ENCODE measurements at places on chromosomes 1 and 21.

- no peak for DNase-seq
Measured at GRCh38 chr1:172622541-172622940, 36.4 kb upstream of the FASLG start.

DNA sequence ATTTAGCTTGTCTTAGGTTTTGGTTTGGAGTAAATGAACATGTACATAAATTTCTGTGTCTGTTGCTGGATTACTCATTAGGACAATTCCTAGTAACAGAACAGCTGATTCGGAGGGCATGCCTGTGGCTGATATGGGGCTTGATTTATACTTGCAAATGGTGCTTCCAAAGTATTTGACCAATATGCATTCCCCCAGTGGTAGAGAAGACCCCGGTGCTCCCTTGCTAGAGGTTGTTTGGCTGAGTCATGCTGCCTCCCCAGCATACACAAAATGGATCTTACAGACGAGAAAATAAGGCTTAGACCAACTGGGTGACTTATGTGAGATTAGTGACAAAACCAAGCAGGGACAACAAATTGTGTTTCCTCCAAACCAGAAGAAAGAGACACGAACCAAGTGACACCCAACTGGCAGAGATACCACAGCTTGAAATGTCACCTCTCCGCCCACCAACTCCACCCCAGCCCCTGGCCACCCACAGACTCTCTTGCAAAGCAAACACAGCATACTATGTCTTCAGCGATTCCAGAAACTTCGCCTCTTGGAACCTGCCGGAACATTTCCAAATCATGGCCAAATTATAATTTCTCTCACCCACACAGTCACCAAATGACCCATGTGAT lies 75.9 kb upstream of the ETS2 start:
- DNase-seq: no peak

DNA sequence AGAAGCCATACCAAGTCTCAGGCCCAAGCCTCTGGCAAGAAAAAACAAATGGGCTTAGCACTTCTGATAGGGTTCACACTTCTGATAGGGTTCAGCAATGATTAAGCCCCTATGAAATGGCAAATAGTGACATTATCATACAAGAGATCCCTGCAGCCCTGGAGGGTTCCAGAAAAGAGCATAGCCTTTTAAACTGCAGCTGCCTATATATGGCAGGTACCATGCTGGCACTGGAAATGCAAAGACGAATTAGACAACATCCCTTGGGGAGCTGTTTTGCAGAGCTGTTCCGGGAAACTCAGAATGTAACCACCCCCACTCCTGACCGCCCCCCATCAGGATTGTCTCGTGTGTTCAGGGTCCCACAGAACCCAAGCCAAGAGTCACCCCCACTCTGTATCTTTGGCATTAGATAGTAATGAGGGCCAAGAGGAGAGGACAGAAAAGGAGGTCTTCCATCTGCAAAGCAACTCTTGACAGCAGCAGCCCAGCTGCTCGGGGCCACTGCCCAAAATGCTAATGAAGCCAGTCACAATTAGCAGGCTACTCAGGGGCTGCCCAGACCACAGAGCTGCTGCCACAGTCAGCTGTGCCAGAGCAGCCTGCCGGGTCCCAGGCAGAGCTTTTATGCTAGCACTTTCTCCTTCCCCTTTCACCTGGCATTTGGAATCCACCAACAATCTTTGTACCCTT lies 50.9 kb downstream of the ITPKB start:
- DNase-seq: no peak

- DNase-seq: no peak
Measured at GRCh38 chr1:21229246-21230000, 52.7 kb upstream of the EIF4G3 start.

GRCh38 chr1:77350012-77350770 lies 68.4 kb downstream of the AK5 start:
- DNase-seq: no peak

- no peak for DNase-seq
Measured at GRCh38 chr1:246722720-246723119, 1.5 kb upstream of the SCCPDH start.

DNA sequence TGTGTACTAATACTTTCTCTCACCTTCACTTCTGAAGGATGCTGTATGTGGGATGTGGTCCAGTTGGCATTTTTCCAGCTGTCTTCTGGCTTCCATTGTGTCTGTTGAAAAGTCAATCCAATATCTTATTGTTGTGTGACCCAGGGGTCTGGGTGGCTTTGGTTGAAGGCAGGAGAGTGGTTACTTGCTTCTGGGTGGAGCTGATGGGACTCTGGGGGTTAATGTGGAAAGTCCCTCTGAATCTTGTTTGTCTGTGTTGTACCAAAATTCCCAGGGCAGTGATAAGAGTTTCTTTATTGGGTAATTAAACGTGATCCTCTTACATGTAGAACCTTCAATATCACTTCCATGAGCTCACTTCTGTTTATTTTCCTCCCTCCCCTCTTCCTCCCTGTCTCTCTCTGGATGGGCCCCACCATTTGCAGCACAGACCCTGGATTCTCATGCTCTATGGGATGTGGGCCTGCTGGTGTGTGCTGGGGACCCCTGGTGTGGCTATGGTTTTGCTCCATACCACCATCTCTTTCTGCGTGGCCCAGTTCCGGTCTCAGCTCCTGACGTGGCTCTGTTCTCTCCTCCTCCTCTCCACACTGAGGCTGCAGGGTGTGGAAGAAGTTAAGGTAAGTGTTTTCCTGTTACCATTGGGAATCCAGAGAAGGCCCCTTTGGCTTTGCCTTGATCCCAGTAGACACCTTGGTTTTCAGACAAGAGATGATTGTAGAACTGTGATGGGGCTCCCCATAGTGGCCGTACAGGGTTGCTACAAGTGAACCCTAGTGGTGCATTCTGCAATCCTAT lies 71.5 kb downstream of the HHAT start:
- DNase-seq: peak; percentile 27

- DNase-seq: no peak
Measured at GRCh38 chr1:36884029-36884701, 150.2 kb downstream of the GRIK3 start.

DNA sequence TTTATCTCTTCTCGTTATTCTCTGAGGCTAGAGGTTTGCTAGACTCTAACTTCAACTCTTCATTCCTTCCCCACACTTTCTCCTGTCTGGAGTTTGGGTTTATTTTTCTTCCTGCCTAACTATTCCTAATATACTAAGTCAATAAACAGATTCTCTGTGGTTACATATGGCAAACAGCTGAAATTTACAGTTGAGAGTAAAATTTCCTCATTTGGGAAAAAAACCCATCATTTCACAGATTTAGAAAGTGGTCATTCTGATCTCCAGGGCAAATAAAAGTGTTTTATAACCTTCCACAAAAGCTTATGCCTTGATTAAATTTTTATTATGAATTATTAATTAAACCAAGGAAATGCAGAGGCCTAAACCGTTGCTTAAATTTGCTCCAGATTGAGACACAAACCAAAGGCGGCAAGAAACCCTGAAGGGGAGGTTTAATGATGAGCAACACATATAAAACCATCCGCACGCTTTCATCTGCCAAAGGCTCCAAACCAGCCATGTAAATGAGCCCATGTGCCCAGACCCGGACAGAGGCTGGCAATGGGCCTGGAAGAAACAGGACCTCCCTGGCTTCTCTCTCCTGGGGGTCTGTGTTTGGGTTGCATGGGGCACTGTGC lies 201.7 kb upstream of the LMO4 start:
- DNase-seq: no peak

DNA sequence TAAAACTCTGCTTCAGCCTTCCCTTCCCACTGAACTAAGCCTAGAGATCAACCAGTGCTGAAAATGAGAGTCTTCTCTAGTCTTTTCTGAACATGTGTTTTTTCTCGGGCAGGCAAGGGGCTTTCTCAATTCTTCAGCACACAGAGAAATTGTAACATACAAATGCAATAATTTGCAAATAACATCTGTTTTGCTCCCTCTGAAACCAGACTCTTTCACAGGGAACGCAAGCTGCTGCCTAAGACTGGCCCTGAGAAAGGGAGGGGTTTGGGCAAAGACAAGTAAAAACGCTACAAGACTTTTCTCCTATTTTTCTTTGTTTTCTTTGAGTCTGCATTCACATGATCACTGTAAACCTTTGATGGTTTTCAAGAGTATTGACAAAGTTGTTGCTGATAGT lies 39.6 kb upstream of the VN1R5 start:
- DNase-seq: no peak

- DNase-seq: peak; percentile 7
Measured at GRCh38 chr1:91997607-91998195, 32.1 kb upstream of the EPHX4 start.

- no peak for DNase-seq
Measured at GRCh38 chr21:37450445-37450941, 83.9 kb downstream of the DYRK1A start.

- DNase-seq: no peak
Measured at GRCh38 chr1:192158181-192158580, at the start of gene RGS18. Gene RGS18, plus strand, starts transcription at chr1:192158462. Its CDS starts 176 bp downstream, at chr1:192158638.

- DNase-seq: no peak
Measured at GRCh38 chr1:24126018-24126671, 14.2 kb upstream of the MYOM3 start.

GRCh38 chr1:169610108-169610507 lies 19.8 kb downstream of the SELP start:
- DNase-seq: no peak

GRCh38 chr1:21663248-21663950 lies 5.8 kb downstream of the RAP1GAP start:
- DNase-seq: no peak

- no peak for DNase-seq
Measured at GRCh38 chr1:38131024-38131585, 84.5 kb upstream of the POU3F1 start.

GRCh38 chr1:20112279-20113000 lies 6.9 kb downstream of the PLA2G2D start:
- DNase-seq: no peak

DNA sequence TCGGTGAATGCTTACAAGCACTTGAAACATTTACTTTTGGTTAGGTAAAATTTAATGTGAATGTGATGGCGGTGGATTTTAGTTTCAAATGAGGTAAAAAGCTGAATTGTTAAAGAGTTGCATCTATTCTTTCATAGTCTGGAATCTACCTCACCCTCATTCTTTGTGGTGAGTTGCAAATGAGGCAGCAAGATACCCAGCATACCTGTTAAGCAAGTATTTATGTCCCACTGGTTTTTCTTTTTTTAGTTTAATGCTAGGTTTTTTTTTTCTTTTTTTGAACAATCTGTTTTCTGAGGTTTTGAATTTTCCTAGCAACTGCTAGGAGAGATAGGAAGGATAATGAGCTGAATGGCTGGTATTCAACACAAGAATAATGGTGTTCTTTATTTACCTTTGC lies 127.9 kb upstream of the CACYBP start:
- no peak for DNase-seq

GRCh38 chr21:16117851-16118590 lies 388.2 kb downstream of the USP25 start:
- DNase-seq: no peak

DNA sequence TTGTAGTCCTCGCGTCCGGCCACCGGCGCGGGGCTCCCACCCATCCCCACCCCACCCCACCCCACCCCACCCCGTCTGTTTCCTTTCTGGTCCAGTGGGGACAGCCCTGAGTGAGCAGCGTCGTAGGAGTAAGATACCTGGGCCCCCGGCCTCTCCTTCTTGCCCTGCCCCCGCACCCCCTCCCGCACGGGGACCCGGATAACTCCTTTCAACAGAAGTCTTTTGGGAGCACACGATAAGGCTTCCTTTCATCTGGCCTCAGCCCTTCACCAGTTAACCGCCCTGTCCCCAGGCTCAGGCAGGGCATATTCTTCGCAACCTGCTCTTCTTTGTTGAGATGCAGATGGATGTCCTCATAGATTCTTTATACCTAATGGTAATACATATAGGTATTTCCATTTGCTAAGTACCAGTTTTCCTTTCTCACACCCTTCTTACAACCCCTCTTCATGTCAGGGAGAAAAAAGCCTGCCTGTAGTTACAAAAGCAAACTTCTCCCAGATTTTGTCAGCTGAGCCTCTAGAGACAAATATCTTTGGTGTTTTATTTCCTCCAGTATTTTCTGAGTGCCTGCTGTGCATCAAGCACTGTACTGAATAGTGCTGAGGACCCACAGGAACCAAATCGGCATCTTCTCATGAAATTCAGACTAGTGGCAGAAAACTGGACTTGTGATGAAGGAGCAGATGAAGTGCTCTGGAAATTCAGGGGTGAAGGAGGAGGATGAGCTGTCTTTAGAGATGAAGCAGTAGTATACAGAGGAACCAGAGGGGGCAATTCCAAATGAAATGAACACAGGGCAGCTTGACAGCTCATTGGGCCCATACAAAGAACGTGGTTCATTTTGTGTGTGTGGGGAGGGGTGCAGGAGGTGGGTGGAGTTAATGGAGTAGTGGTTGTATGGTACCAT lies 33.6 kb downstream of the SLC2A1 start:
- DNase-seq: no peak

- no peak for DNase-seq
Measured at GRCh38 chr1:6029351-6029750, 16.3 kb upstream of the KCNAB2 start.

- DNase-seq: no peak
Measured at GRCh38 chr1:242239398-242239797, 240.5 kb upstream of the MAP1LC3C start.

- no peak for DNase-seq
Measured at GRCh38 chr1:229309074-229309473, 33.8 kb downstream of the CCSAP start.

DNA sequence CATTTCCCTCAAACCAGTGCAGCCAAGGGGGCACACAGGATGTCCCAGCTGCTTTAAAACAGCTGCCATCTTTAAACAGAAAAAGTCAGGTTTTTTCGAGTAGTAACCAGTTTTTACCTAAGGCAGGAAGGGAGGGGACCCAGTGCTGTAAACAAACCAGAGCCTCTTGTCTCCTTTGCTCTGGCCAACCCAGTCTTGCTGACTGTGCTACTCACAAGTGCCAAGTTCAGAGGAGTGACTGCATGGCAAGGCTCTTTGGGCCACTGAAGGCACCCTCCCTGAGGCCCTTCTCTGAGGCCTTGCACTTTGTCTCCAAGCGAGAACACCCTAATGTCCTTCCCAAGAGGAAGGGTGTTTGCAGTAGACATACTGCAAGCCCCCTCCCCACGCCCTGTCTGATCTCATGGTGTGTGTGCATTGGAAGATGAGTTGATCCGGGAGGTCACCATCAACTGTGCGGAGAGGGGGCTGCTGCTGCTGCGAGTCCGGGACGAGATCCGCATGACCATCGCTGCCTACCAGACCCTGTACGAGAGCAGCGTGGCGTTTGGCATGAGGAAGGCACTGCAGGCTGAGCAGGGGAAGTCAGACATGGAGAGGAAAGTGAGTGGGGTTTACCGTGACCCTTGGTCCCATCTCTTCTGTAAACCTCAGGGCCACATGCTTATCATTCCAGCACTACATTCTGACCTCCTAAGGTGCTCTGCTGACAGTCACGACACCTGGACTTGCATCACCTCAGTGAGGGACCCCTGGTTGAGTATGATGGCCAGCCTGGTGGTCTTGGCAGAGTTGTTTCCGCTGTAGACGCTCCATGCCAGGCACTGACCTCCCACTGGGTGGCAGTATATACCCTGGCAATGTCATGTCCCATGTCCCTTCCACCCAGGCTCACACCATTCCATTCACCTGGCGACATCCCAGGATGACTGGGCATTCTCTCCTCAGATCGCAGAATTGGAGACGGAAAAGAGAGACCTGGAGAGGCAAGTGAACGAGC lies 4.7 kb downstream of the DNALI1 start:
- DNase-seq: no peak

- no peak for DNase-seq
Measured at GRCh38 chr1:163730411-163730821, 408.7 kb downstream of the NUF2 start.

Data from stimulated activated CD4-positive, alpha-beta T cell treated with anti-CD3 and anti-CD28 coated beads, Interleukin-1b, Interleukin-23, amount 100 ng/mL, for 24 hours (primary cell).